Stimulated activated CD4-positive, alpha-beta T cell treated with anti-CD3 and anti-CD28 coated beads, TNF-alpha, amount 100 ng/mL, for 1 hour (primary cell): ENCODE measurements at places on chromosomes 11 and 22.

- DNase-seq, result no peak
These were observed 10.4 kb downstream of the IL18BP start for GRCh38 chr11:72009156-72009555.

GRCh38 chr11:45577752-45578151 is 87.7 kb downstream of the CHST1 start:
- DNase-seq, result no peak

- no peak for DNase-seq
These were observed 3.0 kb upstream of the GTSE1 start for GRCh38 chr22:46293577-46294260.

- no peak for DNase-seq
These were observed 75.7 kb upstream of the E2F8 start for GRCh38 chr11:19316434-19316833.
